NCI-H2081 treated with DMSO at 0.1 percent for 48 hours (cell line): ENCODE measurements at places on chromosomes 3 and 15.

- no peak for DNase-seq
These were observed 50.3 kb upstream of the SELENOK start for GRCh38 chr3:53941950-53942349.

DNA sequence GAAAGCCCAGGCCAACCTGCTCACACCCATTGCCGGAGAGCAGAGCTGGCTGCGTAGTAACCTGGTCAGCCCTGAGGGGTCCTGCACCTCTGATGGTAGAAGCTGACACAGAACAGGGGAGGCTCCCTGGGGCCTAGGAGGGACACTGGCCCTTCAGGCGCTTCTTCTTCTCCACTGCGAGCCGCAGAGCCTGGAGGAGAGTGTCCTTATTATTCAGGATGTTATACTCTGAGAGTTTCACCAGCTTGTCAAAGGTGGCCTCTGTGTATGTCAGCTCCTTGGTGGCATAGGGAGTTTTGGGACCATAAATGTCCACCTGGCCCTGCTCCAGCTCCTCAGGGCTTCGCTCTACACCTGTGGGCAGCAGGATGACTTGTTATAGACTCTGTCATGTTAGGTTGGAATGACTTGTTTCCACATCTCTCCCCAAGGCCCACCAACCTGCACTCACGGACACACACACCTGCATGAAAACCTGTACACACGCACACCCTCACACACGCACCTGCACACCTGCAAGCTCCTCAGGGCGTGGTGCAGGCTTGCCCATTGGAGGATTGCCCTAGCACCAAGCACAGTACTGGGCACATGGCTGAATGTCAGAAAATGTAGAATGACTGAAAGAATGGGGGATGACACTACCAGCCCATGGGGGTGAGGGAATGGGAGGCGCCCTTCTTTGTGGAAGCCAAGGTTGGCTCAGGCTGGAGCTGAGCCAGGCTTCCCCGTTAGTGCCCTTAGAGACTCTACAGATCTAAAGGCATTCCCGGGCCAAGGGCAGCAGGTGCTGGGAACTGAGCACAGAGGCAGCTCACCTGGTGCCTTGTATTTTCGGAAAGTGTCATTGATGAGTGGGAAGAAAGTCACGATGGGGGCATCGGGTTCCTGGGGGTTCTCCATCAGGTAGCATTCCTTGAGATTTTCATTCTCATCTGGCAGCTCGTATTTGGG, 11.5 kb upstream of the EHD4 start:
- no peak for DNase-seq

- DNase-seq, result no peak
These were observed 31.9 kb upstream of the ZNF280D start for GRCh38 chr15:56765251-56765650.

- DNase-seq, result no peak
These were observed 2.0 kb upstream of the PDE8A start for GRCh38 chr15:84979651-84980050.

- DNase-seq, result no peak
These were observed 6.4 kb downstream of the CELSR3 start for GRCh38 chr3:48656061-48656840.

- no peak for DNase-seq
These were observed 6.6 kb downstream of the PROK2 start for GRCh38 chr3:71778353-71778752.

- no peak for DNase-seq
These were observed 17.2 kb downstream of the ZNF710 start for GRCh38 chr15:90018216-90018831.

- no peak for DNase-seq
These were observed 75.1 kb downstream of the CD200 start for GRCh38 chr3:112407888-112408702.

DNA sequence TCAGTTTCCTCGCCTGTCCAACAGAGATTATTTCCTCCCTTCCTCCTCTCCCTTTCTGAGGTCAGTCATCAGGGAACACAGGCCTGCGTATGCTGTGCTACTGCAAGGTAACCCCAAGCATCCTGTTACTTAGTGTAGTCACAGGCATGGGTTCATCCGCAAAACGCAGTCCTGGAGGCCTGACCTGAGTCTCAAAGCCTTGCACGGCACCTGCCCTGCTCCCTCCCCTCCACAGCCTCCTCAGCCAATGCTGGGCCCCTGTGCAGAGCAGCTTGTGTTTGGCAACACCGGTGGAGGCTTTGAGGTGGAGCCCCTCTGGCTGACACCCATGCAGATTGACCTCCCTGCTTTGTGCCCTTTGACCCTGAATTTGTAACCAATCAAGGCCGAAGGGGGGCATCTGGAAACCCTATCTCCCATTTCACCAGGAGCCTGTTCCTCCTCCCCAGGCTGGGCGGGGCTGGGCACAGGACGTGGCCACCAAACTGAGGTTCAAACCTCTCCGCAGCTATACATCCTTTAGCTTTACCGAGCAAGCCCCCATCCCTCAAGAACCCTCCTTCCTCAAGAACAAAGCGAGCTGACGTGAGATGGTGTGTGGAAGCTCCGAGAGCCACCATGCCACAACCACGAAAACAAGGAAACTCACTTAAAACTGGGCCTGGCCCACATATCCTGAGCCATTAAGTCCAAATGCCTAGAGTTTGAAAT, 21.5 kb downstream of the TKT start:
- no peak for DNase-seq
